Substantia nigra (tissue), 51 donors: ENCODE measurements at places on chromosomes 6 and 20.

- no peak for DNase-seq
Measured at GRCh38 chr6:15786846-15787245, 124.0 kb upstream of the DTNBP1 start.

- no peak for DNase-seq
Measured at GRCh38 chr20:58500256-58500655, 14.9 kb downstream of the APCDD1L start.

- no peak for DNase-seq
Measured at GRCh38 chr6:154440022-154440421, 70.5 kb downstream of the CNKSR3 start.

DNA sequence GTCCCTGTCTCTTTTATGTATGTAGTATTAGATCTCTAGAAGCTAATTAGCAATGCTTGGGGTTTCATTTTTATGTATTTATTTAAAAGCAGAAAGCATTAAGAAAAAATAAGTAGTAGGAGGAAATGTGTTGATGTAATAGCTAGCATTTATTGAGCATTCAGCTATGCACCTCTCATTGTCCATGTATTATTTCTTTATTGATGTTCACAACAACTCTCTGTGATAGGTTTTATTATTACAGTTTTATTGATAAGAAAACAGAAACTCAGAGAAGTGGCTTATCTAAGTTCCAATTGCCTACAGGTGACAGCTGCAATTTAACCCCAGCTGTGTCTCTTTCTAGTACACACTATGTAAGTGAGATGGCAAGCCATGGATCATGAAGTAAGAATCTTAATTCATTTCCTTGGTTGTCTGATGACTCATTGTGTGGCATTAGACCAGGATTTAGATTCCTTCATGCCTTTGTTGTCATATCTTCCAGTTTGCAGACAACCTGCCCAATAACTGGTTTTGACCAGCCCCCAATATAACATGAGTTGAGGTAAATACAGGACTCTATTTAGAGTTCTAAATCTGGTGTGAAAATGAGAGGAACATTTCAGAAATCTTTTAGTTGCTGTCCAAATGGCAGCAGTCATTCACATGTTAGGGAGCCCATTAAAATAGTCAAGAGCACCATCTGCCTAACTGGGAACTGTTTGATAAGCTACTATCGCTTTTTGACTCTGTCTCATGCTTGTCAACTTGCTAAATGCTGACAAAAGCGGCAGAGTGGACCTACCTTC lies 170.8 kb upstream of the PHACTR1 start:
- no peak for DNase-seq

DNA sequence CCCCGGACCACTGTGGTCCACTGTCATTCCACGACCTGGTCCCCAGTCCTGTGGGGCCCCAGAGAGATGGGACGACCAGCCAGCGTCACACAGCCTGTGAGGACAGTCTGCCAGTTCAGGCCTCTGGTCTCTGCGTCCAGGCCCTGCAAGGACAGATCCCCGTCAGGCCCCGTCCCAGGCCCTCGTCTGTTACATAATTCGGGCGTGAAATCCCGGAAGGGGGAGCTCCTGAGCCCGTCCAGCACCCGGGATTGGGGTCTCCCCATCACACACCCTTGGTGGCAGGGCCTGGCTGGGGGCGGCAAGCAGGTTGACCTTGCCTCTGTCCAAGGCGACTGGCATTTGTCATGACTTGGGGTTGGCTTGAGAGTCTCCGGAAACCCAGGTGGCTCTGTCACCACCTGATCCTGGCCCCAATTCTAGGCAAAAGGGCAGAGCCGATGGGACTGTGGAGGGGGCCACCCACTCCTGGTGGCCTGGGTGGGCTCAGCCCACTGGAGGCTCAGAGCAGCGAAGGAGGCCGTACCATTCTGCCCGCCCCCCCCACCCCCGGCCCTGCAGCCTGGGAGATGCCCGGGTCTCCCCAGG lies 73.8 kb upstream of the GATA5 start:
- DNase-seq, result no peak

DNA sequence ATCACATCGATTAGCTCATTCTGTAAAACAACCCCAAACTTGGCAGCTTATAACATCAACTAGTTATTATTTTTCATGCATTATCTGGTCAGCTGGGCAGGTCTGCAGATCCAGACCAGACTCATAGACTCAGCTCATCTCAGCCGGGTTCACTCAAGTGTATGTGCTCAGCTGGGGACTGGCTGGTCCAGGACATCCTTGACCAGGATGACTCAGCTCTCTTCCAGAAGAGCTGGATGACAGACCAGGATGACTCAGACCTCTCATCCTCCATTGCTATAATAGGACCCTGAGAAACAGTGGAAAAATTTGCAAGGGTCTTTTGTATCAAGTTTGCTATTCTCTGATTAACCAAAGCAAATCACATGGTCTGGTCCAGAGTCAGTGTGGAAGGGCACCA lies 312.5 kb upstream of the PLCB4 start:
- no peak for DNase-seq

- DNase-seq, result no peak
Measured at GRCh38 chr6:154768280-154768679, 35.1 kb downstream of the SCAF8 start.

DNA sequence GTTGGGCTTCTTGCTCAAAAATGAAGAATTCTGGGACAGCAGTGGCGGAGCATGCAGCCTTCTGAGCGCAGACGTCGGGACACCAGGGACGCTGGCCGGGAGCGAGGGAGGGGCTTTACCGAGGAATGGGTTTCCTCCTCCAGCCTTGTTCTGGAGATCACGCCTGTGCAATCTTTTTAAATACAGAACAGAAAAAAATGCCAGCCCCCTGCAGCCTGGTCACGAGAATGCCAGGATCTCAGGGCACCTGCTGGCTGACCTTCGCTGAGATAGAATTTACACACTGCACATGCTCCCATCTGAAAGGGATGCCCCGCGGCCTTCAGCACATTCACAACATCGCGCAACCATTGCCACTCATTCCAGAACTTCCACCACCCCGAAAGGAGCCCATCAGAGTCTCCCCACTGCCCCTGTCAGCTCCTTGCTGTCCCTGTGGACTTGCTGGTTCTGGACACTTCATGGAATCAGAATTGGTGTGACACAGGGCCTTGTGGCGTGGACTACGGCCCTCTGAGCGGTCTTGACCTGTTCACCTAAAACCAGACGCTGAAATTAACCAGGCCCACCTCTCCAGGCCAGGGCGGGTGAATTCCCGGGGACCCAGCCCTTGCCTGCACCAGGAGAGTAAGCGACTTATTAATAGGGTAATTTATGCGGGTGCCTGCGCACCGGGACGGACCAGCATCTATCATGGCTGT lies 20.6 kb upstream of the BHLHE23 start:
- no peak for DNase-seq
